ENCODE measurements at places on chromosomes 13 and 19.
A peak's percentile ranks its signal among the peaks of the same experiment; 100 is the strongest.

- no peak for DNase-seq
These were observed 683 bp upstream of the DIRAS1 start for GRCh38 chr19:2721570-2722540.

DNA sequence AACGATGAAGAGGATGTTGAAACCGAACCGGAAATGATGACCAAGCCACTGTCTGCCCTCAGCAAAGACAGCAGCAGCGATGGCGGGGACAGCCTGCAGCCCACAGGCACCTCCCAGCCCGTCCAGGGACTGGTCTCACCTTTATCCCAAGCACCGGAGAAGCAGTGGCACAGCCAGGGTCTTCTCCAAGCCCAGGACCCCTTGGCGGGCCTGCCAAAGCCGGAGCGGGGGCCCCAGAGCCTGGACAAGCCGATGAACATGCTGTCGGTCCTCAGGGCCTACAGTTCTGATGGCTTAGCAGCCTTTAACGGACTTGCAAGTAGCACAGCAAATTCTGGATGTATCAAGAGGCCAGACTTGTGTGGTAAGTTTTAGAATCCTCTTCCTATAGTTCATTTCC, 177.0 kb downstream of the ZNF536 start:
- no peak for DNase-seq

DNA sequence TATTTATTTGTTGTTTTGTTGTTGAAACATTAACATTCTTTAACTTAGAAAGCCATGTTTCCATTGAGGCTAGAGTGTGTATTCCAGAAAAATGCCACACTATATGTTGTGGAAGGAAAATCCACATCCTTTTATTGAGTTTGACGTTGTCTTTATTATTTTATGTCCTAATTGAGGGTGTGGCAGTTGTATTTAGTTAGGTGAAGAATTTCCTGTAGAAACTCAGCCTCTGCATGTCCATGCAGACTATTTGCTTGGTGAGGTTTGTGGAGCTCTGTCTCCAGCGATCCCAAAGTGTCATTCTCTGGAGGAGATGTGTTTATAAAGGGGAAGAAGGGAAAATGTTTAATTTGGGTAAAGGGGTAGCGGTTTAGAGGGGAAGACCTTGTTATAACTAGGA, 46.6 kb downstream of the AKAP11 start:
- DNase-seq, result no peak

GRCh38 chr13:46097015-46097414, 7.8 kb downstream of the CPB2 start:
- no peak for DNase-seq

GRCh38 chr13:67932991-67933390, 702.9 kb upstream of the PCDH9 start:
- DNase-seq, result no peak

GRCh38 chr19:31285744-31286143, 63.5 kb downstream of the TSHZ3 start:
- peak; percentile 48 for DNase-seq

DNA sequence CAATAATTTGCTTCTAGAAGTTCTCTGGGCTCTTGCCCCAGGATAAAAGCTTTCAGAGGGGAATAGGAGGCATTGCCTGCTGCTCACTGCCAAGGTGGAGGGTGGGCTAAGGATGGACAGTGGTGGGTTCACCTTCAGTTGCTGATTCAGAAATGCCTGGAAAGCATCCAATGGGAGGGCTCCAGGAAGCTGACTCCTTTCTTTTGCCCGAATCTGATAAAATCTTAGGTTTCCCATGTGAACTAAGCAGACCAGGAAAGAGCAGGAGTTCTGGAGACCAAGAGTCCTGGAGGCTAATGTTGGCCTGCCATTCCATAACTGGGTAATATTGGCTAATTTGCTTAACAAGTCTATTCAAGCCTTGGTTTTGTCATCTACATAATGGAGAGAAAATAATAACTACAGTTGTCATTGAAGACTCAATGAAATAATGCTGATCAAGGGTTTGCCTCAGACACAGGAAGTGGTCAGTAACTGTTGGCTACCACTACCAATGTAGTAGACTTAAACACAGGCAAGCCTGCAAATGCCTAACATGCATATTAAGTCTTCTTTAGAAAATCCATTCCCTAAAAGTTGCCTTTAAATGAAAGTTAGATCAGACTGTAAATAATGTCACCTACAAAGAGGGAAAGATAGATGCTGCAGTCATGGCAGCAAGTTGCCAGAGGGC, 528.4 kb upstream of the NBEA start:
- no peak for DNase-seq
